ENCODE measurements at places on chromosomes 2 and 18. TPM values are rescaled to one million over a fixed set of nuclear protein-coding genes. Genes with fewer than 3 reads are reported as not detected.
A peak's percentile ranks its signal among the peaks of the same experiment; 100 is the strongest.

- peak; percentile 58 for DNase-seq
Observed at GRCh38 chr18:69992776-69993175, 45.1 kb upstream of the CD226 start.

DNA sequence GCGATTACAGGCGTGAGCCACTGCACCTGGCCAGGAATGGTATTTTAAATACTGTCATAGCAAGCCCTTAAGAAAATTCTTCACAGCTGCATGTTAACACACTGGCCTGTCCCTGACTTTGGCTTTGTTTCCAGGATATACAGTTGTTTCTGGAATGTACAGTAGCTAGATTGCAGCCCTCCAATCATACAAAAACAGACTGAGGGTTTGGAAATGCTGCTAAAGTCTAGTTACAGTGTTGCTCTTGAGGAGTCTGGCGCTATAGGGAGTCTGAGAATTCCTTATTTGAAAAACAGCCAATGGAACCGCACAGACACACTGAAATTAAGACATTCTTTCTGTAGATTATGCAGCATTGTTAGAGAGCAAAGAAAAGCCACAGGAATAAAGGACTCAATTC is 37.7 kb downstream of the STON1 start:
- no peak for DNase-seq

The CNDP1 gene
- total RNA-seq: not detected

DNA sequence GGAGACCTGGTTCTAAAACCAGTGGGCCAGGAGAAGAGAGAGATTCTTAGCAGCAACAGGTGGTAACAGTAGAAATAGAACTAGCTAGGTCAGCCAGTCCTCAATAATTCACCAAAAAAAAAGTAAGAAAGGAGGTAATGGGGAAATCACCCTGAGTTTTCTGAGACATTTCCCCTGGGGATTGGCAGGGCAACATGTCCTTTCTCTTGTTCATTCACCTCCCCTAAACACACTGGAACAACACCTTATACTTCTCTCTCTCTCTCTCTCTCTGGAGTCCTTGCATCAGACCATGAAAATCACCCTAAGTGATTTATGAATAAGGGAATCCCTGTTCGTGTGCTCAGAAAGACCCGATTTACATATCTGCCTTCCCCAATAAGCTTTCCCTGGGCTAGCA is 64.8 kb downstream of the COX7A2L start:
- DNase-seq: no peak

The STARD6 gene
- 0.11 TPM for total RNA-seq

DNA sequence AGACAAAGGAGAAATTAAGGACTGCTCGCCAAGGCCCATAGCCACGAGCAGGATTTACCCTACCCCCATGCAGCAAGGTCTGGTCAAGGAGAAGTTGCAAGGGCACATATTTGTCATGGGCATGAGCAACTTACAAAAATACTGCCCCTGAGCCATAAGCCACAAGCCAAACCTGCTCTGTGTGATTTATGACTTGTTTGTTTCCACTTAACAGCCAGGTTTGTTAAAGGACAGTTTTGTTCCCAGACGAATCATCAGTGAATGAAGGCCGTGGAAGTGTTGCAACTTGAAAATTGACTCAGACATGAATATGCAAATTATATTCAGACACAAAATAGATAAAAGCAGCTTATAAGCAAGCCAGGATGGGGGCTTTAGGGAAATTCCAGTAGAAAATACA is 31.3 kb upstream of the EVA1A start:
- peak; percentile 74 for DNase-seq

DNA sequence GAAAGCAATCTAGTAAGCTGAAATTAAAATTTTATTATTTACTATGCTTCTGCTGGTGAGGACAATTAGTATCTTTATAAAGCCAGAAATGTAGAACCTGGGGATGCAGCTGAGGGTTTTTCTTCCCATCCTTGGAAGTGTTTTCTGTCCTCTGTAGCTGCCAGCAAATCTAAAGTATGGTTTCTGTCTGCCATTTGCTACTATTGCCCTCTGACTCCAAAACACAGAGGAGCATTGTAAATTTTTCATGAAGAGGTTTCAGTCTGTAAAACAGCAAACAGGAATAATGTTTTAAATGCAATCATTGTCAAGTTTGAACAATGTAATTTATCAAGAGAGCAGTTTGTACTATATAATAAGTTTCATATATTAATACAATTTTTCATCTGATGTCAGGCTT is 258.8 kb downstream of the ZNF407 start:
- DNase-seq: no peak

The PROC gene
- not detected for total RNA-seq

The GDF7 gene
- total RNA-seq: 0.11 TPM

The ZC3H15 gene
- total RNA-seq: 104 TPM

The SCYGR4 gene
- not detected for total RNA-seq

The LHCGR gene
- total RNA-seq: not detected

DNA sequence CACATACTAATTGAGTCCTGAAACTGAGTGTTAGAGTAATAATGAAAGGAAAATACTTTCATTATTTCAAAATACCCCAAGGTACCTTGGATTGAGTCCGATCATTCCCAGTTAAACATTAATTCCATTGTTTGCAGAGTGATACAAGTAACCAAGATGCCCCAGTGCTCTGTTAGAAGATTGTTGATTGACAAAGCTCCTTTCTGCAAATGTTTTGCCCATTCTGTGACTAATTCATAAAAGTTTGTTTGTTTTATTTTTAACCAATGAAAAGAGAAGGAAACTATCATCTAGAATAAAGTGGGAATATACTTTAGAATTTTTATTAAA is 124.0 kb downstream of the GULP1 start:
- no peak for DNase-seq

The RAB17 gene
- 0.40 TPM for total RNA-seq

The OR6B2 gene
- not detected for total RNA-seq

DNA sequence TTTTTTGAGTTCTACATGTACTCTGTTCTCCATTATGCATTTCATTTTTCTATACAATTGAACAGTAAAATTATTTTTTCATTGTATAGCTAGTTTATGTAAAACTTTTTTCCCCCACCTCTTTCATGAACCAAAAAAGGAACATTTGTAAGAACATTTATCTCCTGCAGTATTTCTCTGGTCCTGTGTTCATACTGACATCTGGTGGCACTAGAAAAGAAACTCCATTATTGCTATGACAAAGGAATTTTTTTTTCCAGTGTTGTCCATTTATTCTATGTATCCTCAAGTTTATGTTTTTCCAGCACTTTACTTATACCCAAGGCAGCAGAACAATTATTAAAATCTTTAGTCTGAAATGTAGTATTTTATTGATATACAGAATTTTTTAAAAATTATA is 27.4 kb upstream of the CHAC2 start:
- DNase-seq: no peak
